ENCODE measurements at places on chromosomes 4 and X.

DNA sequence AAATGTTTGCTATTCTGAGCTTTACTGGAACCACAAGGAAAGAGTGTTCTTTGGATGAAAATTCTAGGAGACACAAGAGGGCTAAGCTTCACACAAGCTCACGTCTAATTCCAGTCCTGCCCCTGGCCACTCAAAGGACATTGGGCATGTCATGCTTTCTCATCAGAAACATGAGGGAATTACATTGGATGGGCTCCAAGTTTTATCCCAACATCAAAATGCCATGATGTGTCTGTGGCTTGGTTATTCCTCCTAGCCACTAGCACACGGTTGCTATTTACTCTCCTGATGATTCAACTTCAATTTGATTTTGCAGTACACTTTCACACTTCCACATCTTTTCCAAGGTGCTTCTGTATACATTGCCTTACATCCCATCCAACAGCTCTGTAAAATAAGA, 149.6 kb upstream of the FAM9B start:
- DNase-seq: no peak

DNA sequence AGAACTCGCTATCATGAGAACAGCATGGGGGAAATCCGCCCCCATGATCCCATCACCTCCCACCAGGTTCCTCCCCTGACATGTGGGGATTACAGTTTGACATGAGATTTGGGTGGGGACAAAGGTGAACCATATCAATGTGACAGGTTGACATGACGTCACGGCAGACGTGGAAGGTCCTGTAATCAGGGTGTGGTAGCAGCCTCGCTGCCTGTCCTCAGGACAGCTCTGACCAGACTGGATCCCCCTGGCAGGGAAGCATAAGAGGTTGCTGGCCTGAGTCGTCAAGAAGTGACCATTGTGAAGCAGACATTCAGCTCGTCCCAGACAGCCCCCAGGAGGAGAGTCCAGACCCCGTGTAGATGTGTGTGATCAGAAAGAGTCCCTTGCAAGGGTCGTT, 104.6 kb downstream of the TNIP2 start:
- no peak for DNase-seq

GRCh38 chrX:110003167-110004156, 548 bp downstream of the TMEM164 start:
- DNase-seq: no peak

DNA sequence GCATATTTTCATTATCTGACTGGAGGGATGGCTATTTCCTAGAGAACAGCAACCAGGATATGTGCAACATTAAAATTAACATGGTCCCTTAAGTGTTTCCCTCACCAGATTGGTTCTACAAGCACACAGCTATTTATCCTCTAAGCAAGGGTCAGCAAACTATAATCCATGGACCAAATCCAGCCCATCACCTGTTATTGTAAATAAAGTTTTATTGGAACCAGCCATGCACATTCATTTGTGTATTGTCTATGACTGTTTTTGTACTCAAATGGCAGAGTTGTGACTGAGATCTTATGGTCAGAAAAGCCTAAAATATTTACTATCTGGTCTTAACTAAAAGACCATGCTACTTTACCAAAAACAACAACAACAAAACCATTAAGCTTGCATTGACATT, 77.9 kb downstream of the AMELX start:
- no peak for DNase-seq

- no peak for DNase-seq
Measured at GRCh38 chr4:727576-727975, 21.9 kb downstream of the PCGF3 start.

GRCh38 chr4:88208156-88208555, 49.7 kb upstream of the ABCG2 start:
- DNase-seq: no peak

DNA sequence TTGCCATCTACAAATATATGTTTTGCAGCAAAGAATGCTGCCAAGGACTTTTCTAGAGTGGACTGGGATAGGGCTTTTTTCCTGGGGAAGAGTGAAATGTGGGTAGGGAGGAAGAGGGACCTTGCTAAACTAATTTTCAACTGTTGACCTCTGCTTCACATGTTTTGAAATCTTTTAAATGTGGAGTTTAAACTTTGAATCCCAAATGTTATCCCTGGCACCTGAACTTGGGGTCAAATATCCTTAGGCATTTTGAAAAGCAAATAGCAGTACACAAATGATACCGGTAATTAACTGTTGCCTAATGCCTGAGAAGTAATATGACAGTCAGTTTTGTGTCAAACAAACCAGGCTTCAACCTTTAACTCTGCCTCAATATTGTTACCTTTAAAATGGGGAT, 7.3 kb upstream of the AR start:
- no peak for DNase-seq

GRCh38 chrX:23784470-23785331, 1.7 kb downstream of the SAT1 start:
- DNase-seq: no peak

GRCh38 chrX:15356444-15356843, 21.1 kb upstream of the PIGA start:
- DNase-seq: no peak

DNA sequence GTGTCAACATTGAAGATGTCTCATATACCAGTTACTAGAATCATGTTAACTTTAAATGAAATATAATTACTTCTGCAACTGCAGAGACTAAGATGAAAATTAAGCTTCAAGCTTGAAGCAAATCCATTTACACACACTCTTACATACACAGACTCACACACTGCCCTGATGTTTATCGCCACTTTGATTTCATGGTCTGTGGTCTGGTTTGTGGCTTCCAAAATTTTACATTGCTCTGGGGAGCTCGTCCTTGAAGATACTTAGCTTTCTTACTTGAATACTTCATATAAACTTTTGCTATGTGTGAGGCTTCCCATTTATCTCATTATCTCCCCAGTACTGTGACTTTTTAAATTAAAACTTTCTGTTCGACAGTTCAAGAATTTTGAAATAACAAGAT, 35.8 kb downstream of the ARHGEF38 start:
- no peak for DNase-seq

- DNase-seq: no peak
Measured at GRCh38 chr4:2076908-2077536, 17.9 kb downstream of the NAT8L start.

DNA sequence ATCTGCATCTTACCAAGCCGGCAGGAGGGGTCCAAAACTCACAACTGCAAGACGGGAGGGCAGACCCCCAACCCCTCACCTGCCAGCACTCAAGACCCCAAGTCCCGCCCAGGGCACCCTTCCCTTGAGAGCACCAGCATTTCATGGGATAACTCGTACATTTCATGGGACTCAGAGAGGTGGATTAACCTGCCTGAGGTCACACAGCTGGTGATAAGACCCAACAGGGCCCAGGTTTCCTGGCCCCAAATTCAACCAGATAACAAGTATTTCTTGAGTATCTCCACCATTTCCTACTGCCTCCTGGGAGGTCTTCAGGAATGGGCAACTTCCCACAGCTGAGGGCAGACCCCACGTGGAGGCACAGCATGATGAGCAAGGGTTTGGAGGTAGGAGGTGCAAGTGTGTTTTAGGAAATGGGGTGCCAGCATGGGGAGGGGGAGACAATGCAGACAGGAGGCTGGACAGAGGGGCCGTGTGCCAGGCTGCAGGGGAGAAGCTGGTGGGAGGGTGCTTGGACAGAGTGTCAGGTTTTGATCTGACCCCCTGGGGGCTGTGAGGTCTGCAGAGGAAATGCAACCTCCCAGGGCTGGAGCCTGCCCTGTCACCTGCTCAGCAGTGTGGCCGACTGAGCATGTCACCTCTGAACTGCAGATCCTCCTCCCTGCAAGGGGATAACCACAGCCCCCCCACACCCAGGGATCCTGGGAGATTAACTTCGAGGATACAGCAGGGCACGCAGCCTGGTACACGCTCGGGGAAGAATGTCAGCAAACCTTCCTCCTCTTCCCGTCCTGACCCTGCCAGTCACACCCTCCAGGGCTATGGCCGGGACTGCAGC, 4.4 kb downstream of the ADRA2C start:
- no peak for DNase-seq

GRCh38 chr4:66266035-66266434, 595.7 kb upstream of the EPHA5 start:
- no peak for DNase-seq

DNA sequence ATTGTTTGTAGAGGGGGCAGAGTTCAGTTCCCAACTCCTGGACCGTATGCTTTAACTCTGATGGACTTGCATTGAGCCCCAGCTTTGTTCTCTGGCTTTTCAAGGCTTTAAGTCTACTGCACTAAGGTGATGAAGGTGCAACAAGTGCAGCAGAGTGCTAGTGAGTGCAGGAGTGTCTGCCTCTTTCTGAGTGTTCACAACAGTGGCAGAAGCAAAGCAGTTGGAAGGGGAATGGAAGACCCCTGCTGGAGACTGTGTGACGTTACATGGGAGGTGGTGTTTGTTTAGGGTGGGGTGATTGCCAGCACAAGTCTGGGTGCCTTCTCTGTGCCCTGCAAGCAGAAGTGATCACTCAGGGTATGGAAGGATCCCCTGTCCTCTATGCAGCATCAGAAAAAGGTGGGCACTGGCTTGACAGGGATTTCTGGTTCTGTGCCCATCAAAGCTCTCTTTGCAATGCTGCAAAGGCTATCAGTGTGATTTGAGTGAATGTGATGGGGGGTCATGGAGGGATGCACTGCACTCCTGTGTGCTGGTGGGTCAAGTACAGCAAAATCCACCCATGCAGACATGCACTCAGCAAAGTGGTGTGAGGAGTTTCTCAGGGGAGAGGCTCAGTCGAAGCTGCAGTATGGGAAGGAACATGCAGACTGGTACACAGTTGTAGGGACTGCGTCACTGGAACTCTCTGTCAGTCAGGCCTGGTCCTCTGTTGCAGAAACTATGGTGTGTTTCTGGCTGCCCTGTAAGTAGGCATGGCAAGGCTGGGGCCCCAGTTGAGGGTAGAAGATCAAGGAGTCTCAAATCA, 70.9 kb upstream of the UGT2B7 start:
- DNase-seq: no peak

GRCh38 chrX:132086672-132087071, 41.1 kb downstream of the FRMD7 start:
- DNase-seq: no peak

GRCh38 chr4:3074846-3075651, 568 bp downstream of the HTT start:
- DNase-seq: peak; percentile 35

GRCh38 chr4:60857130-60857753, 342.9 kb upstream of the ADGRL3 start:
- DNase-seq: no peak

- no peak for DNase-seq
Measured at GRCh38 chr4:8592366-8593263, at the start of gene CPZ. CPZ (plus strand) TSS chr4:8592765; CDS start chr4:8592834, 69 bp downstream.

- no peak for DNase-seq
Measured at GRCh38 chr4:82388405-82388804, 14.6 kb upstream of the HNRNPD start.

GRCh38 chr4:26807330-26807729, 53.3 kb upstream of the STIM2 start:
- DNase-seq: no peak

DNA sequence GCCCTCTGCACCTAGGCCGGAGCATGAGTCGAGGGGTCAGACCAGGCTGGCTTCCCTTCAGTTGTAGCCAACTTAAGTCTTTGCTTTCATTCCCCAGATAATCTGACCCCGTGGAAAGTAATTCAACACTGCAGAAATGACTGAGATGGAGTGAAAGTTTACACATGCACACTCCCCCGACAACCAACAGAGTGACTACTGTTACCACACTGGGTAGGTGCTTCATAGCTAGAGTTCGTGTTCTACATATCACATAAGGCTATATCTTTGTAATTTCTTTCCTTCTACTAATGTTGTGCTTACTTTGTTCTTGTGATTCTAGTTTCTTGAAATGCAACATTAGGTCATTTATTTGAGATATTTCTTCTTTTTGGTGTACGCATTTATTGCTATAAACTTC, 7.2 kb upstream of the CTAG2 start:
- DNase-seq: no peak

- DNase-seq: no peak
Measured at GRCh38 chr4:129231945-129232588, 136.1 kb downstream of the C4orf33 start.

DNA sequence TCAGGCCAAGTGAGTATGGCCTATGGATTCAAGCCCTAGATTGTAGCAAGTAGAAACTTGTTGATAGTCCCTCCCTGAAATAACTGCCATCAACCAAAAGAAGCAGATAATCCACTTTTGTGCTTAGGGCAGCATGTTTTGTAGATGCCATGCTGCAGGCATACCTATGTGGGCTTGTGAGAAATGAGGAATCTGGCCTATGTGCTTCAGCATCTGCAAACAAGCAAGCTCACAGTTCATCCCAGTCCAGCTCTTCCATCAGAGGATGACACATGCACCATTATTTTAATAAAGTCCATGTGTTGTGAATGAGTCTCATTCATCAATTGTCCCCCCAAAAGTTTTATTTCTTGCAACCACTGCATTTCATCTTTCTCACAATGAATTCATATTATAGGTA, 421.9 kb upstream of the DIPK2B start:
- DNase-seq: no peak

- DNase-seq: no peak
Measured at GRCh38 chrX:24148535-24149350, 786 bp upstream of the ZFX start.

DNA sequence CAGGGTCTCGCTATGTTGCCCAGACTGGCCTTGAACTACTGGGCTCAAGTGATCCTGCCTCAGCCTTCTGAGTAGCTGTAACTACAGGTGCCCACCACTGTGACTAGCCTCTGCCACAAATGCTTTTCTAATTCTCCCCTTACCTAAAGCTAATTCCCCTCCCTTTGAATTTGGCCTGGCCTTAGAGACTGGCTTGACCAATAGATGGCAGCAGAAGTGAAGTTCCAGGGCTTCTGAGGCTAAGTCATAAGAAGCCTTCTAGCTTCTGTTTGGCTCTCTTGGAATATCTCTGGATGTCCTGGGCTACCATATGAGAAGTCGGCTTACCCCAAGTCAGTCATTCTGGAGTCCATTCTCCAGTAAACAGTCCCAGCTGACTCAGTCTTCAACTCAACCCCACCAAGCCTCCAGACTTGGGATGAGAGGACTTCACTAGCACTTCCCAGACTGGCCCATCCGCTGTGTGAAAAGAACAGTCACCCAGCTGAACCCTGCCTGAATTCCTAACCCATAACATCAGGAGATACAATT, 61.0 kb downstream of the HPRT1 start:
- DNase-seq: no peak

DNA sequence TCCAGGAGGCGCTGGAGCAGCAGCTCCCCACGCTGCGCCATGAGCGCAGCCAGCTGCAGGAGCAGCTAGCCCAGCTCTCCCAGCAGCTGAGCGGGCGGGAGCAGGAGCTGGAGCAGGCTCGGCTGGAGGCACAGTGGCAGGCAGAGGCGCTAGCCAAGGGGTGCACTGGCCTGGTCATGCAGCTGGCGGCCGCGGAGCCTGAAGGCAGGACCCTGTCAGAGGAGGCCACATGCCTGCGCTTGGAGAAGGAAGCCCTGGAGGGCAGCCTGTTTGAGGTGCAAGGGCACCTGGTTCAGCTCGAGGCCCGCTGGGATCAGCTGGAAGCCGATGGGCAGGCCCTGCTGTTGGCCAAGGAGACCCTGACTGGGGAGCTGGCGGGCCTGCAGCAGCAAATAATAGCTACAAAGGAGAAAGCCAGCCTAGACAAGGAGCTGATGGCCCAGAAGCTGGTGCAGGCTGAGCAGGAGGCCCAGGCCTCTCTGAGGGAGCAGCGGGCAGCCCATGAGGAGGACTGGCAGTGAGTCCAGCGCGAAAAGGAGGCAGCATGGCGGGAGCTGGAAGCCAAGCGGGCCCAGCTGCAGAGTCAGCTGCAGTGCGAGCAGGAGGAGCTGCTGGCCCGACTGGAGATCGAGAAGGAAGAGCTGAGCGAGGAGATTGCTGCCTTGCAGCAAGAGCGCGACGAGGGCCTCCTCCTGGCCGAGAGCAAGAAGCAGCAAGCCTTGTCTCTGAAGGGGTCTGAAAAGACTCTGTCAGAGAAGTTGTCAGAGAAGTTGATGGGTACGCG, 13.6 kb downstream of the SMIM10L2A start:
- DNase-seq: no peak
